ENCODE measurements at places on chromosomes 16 and 17.
A peak's percentile ranks its signal among the peaks of the same experiment; 100 is the strongest.

DNA sequence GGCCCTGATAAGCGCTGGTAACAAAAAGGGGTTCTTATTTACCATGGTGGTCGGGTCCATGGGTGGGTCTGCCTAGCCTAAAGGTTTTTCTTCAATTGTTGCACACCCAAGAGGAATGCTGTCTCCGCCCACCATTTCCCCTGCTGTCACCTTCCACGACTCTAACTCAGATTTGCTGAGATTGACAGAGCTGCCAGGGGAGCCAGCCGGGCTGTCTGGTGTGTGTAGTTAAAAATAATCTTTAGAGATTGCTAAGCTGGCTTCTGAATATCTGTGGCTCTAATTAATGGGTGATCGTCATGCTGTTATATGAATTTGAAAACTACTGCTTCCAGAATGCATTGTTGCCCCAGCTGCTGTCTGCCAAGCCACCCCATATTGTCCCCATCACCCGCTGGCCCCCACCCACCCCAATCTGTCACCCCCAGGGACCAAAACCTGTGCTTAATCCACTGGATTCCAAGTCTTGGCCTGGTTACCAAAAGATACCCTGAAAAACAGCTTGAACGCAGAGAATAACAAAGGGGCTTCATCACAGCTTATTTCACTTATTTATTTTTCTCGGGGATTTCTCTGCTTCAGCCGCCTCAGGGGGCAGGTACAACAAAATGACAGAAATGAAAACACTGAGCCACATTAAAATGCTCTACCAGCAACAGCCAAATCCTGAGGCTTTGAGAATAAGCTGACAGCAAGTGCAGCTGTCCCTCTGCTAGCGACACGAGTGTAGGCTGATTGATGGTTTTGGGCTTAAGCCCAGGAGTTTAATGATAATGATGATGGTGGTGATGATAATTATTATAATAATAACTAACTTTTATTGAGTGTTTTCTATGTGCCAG lies 46.1 kb upstream of the NLK start:
- DNase-seq, result no peak

DNA sequence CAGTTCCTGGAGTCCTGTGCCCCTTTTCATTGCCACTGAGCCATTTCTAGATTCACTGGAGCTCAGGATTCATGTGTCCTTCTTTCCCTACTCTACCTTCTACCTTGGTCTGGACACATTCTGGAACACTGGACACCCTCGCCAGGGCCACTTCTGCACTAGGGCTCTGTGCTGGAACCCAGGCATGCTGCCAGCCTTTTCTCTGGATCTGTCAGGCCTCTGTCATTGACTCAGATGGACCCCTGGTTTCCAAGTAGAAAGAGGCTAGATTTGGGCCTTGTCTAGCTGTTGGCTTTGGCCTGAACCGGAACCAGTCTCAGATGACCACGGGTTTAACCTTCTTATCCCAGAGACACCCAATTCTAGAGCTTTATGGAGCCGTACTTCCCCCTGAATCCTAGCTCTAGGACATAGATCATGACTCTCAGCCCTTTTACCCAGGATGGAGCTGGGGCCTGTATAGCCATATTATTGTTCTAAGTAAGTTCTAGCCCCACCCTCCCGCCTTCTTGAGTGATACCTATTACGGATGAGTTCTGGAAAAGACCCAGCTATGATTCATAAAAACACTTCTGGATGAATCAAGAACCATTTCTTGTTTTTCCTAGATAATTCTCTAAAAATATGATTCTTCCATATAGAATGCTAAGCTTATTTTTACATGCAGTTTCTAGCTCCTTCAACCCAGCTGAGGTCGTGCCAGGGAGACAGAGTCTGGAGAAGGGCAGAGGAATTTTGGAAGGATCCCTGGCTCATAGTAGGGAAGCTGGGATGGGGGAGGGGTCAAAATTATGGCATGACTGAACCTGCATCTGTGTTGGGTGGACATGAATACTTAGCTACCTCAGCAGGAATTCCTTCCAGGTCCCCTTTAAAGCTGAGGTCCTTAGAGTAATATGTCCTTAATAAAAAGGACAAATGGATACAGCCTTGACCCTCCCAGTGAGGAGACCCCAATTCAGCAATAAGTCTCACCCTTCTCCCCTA lies 1.1 kb upstream of the CHRNB1 start:
- DNase-seq, result no peak

DNA sequence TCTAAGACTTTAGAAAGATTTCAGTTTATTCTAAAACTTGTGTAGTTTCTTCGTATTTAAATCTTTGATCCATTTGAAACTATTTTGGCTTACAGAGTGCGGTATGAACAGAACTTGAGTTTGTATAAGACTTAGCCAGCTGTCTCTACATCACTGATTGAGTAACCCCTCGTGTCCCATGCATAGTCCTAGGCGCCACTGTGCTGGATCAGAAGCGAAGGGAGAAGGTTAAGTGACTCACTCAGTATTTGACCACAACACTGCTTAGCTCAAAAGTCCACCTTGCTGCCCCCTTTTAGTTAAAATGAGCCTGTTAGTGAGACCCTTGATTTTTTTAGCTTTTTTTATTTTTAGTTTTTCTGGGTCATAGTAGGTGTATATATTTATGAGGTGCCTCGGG lies 28.4 kb downstream of the CD300LB start:
- DNase-seq, result no peak

DNA sequence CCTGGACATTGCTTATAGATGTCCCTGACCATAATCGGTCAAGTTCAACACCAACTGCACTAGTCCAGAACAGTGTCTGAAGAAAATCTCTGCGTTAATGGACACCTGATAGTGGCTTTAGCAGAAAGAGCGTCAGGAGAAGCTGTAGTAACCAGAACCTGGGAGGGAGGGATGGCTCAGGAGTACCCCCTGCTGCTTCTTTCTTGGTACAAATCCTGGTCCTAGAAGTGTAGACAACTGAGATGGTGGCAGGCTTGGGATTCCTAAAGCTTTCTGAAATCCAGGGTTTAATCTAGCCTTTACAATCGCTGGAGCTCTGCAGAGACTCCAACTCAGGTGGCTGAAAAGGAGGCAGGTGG lies 5.4 kb downstream of the MAP3K14 start:
- DNase-seq, result no peak

- peak; percentile 40 for DNase-seq
Measured at GRCh38 chr17:40915721-40916256, 21.7 kb downstream of the KRT23 start.

GRCh38 chr17:39238311-39238972 lies 12.7 kb upstream of the STAC2 start:
- DNase-seq, result no peak

GRCh38 chr17:32819787-32820186 lies 57.1 kb downstream of the MYO1D start:
- no peak for DNase-seq

GRCh38 chr16:79712276-79712675 lies 111.7 kb upstream of the MAF start:
- no peak for DNase-seq

- DNase-seq, result no peak
Measured at GRCh38 chr17:31692027-31692426, 167.0 kb downstream of the COPRS start.

- peak; percentile 17 for DNase-seq
Measured at GRCh38 chr16:88685156-88686061, 898 bp downstream of the SNAI3 start.

DNA sequence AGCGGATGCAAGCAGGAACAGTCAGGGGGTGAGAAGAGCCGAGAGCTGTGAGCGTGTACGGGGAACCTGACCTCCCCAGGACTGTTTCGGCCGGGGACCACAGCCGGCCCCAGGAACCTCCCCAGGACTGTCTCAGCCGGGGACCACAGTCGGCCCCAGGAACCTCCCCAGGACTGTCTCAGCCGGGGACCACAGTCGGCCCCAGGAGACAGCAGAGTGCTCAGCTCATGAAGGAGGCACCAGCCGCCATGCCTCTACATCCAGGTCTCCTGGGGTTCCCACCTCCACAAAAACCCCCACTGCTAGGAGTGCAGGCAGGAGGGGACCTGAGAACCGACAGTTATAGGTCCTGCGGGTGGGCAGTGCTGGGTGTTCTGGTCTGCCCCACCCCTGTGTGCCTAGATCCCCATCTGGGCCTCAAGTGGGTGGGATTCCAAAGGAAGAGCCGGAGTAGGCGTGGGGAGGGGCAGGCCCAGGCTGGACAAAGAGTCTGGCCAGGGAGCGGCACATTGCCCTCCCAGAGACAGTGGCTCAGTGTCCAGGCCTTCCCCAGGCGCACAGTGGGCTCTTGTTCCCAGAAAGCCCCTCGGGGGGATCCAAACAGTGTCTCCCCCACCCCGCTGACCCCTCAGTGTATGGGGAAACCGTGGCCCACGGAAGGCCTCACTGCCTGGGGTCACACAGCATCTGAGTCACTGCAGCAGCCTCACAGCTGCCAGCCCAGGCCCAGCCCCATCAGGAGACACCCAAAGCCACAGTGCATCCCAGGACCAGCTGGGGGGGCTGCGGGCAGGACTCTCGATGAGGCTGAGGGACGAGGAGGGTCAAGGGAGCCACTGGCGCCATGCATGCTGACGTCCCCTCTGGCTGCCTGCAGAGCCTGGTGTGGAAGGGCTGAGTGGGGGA lies 4.3 kb downstream of the RHBDF1 start:
- DNase-seq, result no peak

DNA sequence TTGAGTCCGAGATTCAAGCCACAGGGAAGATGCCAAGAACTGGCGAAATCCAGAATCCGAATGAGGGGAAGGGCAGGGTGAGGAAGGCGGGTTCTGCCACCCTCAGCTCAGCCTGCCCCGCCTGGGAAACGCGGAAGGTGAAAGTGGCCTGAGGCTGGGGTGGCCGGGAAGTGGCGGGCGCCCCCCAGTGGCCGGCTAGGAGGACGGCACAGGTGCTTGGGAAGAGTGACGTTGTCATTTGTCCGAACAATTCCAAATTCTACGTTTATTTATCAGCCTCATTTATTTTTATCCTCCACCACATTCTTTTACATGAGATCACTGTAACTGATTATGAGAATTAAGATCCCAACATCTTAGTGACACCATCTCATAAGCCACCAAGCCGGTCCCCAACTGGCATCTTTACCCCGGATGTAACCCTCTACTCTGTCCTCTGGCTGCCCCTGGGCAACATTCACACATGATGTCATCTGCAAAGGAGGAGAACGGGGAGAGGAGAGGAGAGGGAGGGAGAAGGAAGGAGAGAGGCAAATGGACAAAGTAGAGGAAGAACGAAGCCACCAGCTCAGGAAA lies 21.3 kb downstream of the SRCIN1 start:
- peak; percentile 4 for DNase-seq

DNA sequence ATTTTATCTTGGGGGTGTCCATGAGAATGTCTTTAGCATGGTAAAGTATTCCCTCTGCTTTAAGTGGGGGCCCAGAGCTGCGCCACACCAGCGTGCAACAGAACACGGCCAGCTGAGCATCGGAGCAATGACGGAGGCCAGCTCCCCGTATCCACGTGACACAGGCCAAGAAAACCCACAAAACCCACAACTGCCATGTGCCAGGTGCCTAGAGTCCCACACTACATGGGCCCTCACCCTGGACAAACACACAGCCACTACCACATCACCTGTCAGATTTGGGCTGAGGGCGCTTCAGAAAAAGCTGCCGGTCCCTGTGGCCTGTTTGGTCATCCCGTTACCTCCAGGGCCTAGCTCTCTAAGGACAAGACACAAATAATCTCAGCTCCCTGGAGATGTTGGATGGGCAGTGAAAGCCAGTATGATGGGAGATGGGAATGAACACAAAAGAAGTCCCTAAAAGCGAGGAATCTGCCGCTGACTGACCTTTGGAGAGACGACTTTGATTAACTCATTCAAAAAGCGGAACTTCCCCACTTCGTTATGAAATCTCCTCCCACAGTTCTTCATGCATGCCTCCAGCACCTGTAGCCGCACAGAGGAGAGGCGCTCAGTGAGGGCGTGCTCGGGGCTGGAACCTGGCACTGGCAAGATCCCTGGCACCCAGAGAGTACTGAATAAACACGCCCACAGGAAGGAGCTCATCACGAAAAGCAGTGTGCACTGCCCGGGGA lies 17.1 kb downstream of the GGA3 start:
- no peak for DNase-seq

DNA sequence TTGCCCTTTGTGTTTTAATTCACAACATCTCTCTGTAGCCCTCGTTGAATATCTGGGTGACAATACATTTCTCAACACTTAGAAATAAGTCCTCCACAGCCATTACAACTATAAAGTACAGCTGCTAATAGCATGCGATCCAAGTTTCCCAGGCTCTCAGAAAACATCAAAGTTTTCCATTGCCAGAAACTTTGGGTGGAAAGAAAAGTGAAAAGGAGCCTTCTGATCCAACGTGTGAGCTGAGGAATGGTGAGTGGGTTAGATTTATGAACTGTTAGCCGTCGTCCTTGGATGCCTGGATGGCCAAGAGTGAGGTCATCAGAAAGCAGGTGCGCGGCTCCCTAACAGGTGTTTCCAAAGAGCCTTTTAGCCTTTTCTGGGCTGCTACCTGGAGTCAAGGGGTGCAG lies 258.0 kb downstream of the PMP22 start:
- no peak for DNase-seq

DNA sequence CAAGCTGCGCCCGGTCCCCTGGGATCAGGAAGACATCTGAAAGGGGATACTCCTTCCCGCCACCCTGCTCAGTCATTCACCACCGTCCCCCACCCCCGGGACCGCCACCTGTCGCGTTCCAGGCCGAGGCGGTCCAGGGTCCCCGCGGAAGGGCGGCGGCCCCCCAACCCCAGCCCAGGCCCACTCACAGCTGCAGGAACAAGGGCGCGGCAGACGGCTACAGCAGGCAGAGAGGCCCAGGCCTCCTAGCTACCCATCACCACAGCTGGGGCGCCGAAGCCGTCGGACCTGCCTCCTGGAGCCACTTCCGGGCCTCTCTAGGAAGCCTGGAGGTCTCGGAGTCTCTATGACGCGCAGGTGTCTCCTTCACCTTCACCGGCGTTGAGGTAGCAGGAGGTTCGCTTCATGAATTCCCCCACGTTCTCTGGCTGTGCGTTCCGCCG lies at the start of gene SDR42E1:
SDR42E1 (minus strand) TSS at position 272 of the 443 bp plus-strand sequence. CDS start 10,612 bp downstream, outside the sequence.
- no peak for DNase-seq

DNA sequence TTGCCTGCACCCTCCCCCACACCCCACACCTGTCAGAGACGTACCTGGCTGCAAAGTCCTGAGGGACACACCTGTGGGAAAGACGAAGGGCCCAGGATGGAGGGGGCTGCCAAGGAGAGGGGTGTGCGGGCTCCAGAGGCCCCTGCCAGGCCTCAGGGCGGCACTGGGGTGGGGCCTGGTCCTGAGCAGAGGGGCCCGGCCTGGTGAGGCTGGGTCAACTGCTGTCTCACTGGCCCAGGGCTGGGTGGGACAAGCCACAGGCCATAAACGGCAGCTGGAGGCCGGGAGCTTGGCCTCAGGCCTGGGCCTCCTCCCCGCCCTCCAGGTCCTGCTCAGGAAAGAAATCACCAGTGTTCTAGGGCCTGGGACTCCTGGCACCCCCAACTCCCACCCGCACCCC lies 510 bp downstream of the TPSG1 start:
- DNase-seq, result no peak

GRCh38 chr17:72592242-72592966 lies 471.6 kb downstream of the SOX9 start:
- DNase-seq, result peak; percentile 71

- no peak for DNase-seq
Measured at GRCh38 chr16:85948616-85949265, 49.8 kb downstream of the IRF8 start.

All from fibroblast of skin of left quadriceps (primary cell).